Activated T-cell treated with anti-CD3 and anti-CD28 coated beads, Interleukin-2, amount 50 U/mL, for 72 hours (primary cell): ENCODE measurements at places on chromosomes 11 and 22.

DNA sequence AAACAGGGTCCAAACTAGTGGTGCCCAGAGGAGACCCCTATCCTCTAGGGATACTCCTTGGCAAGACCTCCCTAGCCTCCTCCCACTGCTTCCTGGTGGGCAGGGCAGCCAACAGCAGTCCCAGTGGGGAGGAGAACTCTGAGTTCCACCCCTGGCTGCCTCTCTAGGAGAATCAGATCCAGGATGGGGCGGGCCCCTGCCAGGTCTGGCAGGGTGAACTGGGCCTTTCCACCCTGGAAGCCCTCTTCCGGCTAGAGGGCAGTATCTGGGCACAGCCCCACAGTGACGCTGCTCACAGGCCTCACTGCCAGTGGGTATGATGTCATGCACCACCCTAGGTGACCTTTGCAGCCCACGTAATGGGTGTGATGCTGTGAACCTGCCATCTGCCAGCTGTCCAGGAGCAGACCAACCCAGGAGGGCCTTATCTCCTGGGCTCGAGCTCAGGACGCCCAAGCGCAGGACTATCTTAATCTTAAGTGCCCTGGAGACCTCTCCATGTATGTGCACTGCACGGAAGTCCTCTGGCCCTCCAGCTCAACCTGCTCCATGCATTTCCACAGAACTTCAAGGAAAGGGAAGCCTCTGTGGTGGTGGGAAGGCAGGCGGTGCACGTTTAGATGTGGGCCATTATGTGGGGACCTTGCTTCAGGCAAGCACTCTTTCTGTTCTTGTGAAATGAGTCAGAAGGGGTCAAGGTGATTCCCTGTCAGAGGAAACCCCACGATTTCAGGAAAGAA lies 31.8 kb upstream of the FCHSD2 start:
- no peak for DNase-seq

DNA sequence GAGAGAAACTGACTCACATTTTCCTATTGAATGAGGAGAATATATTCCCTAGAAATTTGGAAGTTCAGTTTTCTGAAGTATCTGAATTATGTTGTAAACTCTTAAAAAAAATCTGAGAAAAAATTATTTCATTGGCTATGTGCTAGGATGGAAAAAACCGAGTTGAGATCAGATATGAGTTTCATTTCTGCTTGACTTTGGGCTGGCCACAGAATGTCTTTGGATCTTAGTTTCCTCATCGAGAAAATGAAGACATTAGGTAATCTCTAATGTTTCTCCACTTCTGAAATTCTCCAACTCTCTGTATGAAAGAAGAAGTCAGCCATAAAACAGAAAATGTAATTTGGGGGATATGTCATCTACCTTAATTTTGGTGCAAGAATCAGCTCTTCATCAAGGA lies 28.8 kb downstream of the SLN start:
- DNase-seq: no peak

DNA sequence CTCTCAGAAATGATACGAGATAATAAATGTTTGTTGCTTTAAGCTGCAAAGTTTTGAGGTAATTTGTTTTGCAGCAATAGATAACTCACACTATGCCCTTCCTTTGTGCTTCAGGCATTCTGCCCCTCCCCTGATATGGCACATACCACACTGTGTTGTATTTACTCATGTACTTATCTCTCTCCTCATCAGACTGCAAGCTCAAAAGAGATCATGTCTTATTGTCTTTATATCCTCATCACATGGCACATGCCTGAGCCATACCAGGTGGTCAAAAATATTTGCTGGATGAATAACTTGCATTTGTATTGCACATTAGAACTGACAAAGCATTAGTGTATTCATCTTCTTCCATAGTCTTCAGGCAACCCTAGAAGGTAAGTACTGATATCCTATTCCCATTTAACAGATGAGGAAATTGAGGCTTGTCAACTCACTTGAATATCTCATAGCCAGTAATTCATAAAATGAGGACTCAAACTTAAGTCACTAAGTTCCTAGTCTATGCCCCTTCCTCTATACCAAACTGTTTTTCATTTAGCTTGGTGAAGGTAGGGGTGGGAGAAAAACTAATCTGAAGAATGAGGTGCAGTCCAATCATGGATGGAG lies 83.9 kb upstream of the EED start:
- no peak for DNase-seq

GRCh38 chr11:6345366-6345765 lies 25.1 kb upstream of the CAVIN3 start:
- no peak for DNase-seq

GRCh38 chr11:13449522-13449921 lies 13.5 kb downstream of the BTBD10 start:
- no peak for DNase-seq

DNA sequence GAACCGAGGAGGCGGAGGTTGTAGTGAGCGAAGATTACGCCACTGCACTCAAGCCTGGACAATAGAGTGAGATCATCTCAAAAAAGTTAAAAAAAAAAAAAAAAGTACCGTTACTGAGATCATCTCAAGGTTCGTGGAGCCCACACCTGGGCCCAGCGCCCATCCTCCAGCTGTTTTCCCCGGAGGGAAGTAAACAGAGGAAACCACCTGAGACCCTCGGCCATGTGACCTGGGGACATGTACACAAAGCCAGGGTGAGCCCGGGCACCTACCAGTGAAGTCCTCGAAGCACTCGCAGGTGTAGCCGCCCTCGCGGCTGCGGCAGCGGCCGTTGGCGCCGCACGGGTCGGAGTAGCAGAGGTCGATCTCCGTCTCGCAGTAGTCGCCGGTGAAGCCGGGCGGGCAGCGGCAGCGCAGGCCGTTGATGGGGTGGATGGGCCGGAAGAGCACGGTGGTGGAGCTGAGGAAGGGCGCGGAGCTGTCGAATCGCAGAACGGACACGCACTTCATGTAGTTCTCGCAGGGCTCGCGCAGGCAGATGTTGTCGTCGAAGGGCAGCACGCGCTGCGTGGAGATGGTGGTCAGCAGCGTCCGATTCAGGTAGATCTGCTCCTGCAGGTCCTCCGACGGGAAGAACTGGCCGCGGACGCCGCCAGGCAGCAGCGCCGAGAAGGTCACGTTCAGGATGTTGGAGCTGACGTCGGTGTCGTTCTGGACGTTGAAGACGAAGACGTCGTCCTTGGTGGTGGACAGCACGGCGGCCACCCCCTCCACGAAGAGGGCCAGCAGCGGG lies 73.8 kb downstream of the CELSR1 start:
- DNase-seq: no peak

GRCh38 chr11:2172676-2173075 lies 1.1 kb upstream of the TH start:
- no peak for DNase-seq

DNA sequence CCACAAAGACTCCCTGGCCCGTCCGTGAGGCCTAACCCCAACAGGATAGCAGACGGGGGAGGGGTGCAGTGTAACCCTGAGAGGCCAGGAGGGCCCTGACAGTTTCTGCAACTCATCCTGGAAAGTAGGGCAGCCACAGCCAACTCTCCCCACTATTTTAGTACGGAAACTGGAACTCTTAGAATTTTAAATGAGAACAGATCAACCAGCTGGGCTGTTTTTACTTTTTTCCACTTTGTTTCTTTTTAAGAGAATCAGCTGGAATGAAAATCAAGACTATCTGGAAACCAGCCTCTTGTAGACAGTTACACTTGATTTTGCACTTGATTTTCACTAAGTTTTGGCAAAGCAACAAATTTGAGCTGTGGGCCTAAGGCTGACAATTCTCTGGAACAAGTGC lies 42.7 kb upstream of the NRIP3 start:
- DNase-seq: no peak
